KG1 (cell line): ENCODE measurements at places on chromosomes 1 and 21.

GRCh38 chr1:20787840-20788795 lies 1.0 kb upstream of the HP1BP3 start:
- DNase-seq = peak; percentile 45

- no peak for DNase-seq
These were observed 60.0 kb upstream of the IVNS1ABP start for GRCh38 chr1:185376840-185377635.

- no peak for DNase-seq
These were observed 44.6 kb downstream of the SUSD4 start for GRCh38 chr1:223319398-223319797.

GRCh38 chr1:32742199-32742947 lies 39.8 kb upstream of the SYNC start:
- DNase-seq = no peak

DNA sequence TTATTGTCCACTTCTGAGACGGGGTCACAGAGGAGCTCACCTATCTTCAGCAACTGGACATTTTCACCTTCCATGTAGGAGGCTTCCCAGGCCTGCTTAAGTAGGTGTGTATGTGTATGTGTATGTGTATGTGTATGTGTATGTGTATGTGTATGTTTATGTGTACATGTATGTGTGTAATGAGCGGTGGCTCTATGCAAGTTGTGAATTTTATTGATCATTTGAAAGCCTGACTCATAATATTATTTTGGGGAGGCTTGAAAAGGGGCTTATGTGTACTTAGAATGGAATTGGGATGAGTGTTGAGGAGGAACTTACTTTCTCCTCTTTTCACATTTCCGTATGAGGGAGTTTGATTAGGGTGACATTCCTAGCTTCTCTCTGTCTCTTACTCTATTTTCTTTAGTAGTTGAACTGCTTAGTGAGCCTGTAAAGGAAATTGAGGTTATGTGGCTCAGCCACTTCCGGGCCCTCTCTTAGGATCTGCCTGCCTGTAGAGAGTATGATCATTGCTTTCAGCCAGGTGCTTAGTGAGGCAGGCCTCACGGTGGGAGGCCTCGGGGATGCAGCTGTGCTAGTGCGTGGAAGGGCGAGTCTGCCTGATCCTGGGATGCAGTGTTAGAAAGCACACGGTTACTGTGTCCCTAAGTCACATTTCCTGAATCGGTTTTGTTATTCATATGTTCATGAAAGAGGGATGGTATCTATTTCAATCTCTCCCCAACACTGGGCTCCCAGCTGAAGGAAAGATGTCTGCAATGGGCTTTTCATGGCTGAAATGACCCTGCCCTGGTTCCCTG lies 61.0 kb downstream of the IER5 start:
- DNase-seq = peak; percentile 88
